ENCODE measurements at places on chromosomes 13 and 19. TPM values are rescaled to one million over a fixed set of nuclear protein-coding genes. Genes with fewer than 3 reads are reported as not detected.
A peak's percentile ranks its signal among the peaks of the same experiment; 100 is the strongest.

The SKA3 gene
- total RNA-seq: 18.5 TPM

DNA sequence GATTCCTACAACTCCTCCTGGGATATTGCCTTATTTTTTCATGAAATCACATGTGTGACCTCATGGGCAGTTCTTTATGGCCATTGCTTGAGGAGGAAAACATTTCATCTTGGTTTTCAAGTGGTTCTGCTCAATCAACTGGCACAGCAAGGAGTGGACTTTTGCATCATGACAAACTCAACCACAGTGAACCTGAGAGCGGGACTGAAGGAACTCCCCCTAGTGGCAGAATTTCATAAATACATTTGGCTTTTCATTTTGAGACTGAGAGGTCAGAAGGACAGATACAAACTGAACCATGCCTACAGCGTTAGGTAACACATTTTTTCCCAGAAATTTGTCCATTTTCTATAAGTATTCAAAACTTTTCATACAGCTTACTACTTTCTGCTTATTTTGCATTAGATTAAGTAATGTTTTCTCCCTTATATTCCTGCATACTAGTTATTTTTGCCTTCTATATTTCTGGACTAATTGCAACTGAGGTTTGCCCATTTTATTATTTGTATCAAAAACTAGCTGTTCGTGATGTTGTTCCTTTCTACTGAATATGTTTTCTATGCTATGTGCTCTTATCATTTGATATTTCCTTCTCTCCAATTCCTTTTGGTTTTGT, 13.4 kb upstream of the SIGLEC12 start:
- no peak for DNase-seq

GRCh38 chr13:19601749-19602725, 31.4 kb upstream of the MPHOSPH8 start:
- DNase-seq: peak; percentile 66

- peak; percentile 86 for DNase-seq
These were observed at the start of gene ZNF610 for GRCh38 chr19:52336117-52336790. Gene ZNF610, plus strand, starts transcription at chr19:52336243. Its CDS starts 12,930 bp downstream, at chr19:52349173.

GRCh38 chr19:10299545-10300458, 9.8 kb downstream of the ZGLP1 start:
- no peak for DNase-seq

DNA sequence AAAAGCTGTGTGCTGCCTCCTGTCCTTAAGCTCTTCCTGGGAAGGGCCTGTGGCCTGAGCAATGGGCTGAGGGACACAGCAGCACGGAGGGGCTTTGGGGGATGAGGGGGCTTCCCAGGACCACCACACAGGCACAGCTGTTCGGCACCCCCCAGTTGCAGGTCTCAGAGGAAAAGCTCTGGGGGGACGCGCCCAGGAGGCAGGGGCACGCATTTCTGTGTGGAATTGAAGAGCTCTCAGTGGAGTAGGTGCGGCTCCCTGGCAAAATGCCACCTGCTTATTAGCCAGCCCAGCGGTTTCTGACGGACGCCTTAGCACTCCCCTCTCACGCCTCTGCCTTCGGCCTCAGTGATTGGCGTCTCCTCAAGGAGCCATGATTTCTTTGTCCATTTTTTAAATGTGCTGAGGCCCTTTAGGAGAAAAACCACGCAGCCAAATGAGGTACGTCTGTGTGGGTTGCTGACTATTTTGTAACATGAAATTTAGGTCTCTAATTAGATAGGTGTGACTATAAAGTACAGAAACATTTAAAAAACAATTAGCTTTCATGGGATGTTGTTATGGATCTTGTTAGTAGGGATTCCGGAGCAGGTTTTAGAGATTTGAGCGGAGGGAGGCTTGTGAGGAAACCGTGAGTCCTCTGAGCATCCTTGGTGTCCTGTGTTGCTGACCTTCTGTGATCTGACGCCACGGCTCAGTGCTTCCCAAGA, 4.0 kb downstream of the MCF2L start:
- DNase-seq: no peak

DNA sequence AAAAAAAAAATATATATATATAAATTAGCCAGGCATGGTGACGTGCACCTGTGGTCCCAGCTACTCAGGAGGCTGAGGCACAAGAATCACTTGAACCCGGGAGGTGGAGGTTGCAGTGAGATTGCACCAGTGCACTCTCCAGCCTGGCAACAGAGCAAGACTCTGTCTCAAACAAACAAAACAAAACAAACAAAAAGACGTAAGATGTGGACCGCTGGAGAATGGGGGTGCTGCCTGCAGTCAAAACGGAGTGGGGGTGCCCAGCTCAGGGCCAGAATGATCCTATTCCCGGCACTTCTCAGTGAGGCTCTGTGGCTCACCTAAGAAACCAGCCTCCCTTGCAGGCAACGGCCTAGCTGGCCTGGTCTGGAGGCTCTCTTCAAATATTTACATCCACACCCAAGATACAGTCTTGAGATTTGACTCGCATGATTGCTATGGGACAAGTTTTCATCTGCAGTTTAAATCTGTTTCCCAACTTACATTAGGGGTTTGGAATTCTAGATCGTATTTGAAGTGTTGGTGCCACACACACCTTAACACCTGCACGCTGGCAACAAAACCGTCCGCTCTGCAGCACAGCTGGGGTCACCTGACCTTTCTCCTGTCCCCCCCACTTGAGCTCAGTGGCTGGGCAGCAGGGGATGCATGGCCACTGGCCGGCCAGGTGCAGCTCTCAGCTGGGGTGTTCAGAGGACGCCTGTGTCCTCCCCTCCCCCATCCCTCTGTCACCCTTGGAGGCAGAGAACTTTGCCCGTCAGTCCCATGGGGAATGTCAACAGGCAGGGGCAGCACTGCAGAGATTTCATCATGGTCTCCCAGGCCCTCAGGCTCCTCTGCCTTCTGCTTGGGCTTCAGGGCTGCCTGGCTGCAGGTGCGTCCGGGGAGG, at the start of gene F7:
F7 (plus strand) TSS at position 760 of the 889 bp plus-strand sequence; CDS start at position 811, 51 bp downstream.
- DNase-seq: no peak

The ZNF615 gene
- 8.4 TPM for total RNA-seq

The ADAMTSL5 gene
- not detected for total RNA-seq

- peak; percentile 98 for DNase-seq
These were observed 48.7 kb downstream of the LYL1 start for GRCh38 chr19:13053761-13054625.

GRCh38 chr13:105329359-105329758, 1206.1 kb downstream of the EFNB2 start:
- DNase-seq: no peak

GRCh38 chr13:22828081-22828480, 352.7 kb upstream of the SGCG start:
- peak; percentile 50 for DNase-seq

- no peak for DNase-seq
These were observed 440.4 kb upstream of the PRR20A start for GRCh38 chr13:56700324-56700723.

DNA sequence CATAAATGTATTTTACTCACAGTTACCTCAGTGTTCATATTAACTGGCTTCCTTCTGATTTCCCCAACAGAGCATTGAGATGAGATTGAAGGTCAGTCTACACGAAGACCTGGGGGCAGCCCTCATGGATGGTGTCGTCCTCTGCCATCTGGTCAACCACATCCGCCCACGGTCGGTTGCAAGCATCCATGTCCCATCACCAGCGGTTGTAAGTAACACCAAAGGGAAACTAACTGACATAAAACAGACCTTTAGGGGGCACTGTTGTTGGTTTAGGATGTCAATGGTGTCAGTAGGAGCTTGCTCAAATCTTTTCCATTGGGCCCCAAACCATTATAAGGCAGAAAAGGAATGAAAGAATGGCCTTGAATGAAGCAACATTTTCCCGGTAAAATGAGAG, 68.2 kb downstream of the ESD start:
- DNase-seq: no peak

GRCh38 chr19:43478323-43478722, 12.9 kb upstream of the LYPD3 start:
- DNase-seq: no peak

- no peak for DNase-seq
These were observed 35.2 kb upstream of the SLC7A10 start for GRCh38 chr19:33260628-33261418.

The WTIP gene
- 82.3 TPM for total RNA-seq

- DNase-seq: peak; percentile 82
These were observed 28.3 kb downstream of the CEBPA start for GRCh38 chr19:33273881-33274662.

GRCh38 chr19:13051557-13052165, 51.0 kb downstream of the LYL1 start:
- DNase-seq: peak; percentile 41

The FAM83E gene
- not detected for total RNA-seq

GRCh38 chr19:31715249-31715945, 366.2 kb upstream of the TSHZ3 start:
- peak; percentile 51 for DNase-seq

The CYP4F22 gene
- not detected for total RNA-seq

- no peak for DNase-seq
These were observed 202.9 kb downstream of the SPRY2 start for GRCh38 chr13:80137994-80138393.

DNA sequence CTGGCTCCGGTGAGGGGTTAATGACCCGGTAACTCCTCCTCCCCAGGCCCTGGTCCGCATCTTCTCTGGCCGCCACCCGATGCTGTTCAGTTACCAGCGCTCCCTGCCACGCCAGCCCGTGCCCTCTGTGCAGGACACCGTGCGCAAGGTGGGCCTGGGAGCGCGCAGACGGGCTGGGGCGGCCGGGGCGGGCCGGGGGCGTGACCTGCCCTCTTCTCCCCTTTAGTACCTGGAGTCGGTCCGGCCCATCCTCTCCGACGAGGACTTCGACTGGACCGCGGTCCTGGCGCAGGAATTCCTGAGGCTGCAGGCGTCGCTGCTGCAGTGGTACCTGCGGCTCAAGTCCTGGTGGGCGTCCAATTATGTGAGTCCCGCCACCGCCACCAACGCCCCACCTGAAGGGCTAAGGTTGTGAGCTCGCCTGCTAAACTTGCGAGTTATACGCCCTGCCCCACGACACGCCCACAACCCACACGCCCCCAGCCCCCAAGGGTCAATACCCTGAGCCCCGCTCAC, 10.4 kb downstream of the CPT1C start:
- DNase-seq: no peak

DNA sequence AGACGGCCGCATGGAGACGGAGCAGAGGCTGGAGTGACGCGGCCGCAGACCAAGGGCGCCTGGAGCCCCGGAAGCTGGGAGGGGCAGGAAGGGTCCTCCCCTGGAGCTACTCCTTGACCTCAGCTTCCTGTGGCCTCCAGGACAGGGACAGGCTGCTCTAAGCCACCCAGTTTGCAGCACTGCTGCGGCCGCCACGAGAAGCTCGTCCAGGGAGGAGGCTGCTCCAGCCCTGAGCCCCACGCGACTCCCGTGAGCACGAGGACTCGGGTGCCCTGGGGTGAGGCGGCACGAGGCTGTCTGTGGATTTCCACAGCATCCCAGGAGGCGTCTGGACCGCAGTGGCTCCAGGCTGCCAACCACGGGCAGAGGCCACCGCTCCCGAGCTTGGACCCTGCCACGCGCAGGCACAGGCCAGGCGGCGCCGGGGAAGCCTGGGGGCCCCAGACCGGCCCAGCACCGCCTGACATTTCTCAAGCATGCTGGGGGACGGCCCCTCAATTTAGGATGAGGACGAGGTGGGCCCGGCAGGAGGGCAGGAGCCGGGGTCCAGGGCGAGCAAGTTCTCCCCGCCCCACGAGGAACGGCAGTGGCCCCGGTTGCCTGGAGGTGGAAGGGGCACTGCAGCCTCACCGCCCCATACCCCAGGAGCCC, 10.7 kb downstream of the SBNO2 start:
- no peak for DNase-seq

DNA sequence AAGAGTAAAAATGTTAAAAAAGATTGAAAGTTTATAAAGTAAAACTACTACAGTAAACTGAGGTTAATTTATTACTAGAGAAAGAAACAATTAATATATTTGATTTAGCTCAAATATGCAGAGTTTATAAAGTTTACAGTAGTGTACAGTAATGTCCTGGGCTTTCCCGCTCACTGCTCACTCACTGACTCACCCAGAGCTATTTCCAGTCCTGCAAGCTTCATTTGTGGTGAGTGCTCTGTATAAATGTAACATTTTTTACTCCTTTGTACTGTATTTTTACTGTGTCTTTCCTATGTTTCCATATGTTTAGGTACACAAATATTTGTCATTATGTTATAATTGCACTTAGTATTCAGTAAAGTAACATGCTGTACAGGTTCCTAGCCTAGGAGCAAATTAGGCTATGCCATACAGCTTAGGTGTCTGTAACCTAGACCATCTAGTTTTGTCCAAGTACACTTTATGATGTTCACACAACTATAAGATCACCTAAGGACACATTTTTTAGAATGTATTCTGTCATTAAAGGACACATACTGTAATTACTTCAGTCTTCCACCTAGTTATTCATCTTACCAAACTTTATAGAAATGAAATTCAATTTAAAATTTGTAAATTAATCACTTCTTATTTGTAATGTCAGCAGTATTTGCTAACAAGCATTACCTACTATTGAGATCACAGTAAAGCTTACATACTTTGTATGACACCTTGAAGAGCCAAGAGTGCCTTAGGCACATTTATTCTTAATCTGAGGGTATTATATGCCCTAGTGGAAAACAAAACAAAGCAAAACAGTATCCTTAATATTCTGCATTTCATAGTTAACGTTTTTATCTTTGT, 683.4 kb downstream of the PCDH9 start:
- DNase-seq: no peak

- DNase-seq: no peak
These were observed 10.0 kb upstream of the CABP5 start for GRCh38 chr19:48053856-48054255.

DNA sequence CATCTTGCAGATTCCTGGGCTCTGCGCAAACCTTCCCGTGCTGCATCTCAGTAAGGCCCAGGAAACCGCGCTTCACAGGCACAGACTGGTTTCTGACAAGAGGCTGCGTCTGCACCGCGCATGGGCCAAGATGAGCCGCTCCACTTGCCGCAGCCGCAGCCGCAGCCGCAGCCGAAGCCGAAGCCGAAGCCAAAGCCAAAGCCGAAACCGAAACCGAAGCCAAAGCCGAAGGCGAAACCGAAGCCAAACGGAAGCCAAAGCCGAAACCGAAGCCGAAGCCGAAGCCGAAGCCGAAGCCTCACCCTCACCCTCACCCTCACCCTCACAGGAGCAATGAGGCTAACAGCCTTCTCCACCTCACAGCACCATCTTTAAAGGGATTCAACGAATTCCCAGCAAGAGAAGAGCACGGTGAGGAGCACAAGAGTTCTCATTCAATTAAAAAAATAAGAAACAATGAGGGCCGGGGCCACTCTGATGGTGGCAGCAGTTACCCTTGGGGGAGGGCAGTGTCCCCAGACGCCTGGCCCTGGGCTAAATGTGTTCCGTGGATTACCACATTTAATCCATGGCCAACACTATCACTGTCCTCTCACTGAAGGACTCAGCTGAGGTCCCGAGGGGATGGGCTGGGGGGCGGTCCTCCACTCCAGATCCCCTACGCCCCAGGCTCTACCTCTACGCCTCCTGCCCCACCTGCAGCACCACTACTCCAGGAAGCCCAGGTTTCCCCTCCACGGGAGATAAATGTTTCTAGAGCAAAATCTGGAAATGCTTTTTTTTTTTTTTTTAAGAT, 29.1 kb downstream of the ZNF787 start:
- DNase-seq: peak; percentile 38

DNA sequence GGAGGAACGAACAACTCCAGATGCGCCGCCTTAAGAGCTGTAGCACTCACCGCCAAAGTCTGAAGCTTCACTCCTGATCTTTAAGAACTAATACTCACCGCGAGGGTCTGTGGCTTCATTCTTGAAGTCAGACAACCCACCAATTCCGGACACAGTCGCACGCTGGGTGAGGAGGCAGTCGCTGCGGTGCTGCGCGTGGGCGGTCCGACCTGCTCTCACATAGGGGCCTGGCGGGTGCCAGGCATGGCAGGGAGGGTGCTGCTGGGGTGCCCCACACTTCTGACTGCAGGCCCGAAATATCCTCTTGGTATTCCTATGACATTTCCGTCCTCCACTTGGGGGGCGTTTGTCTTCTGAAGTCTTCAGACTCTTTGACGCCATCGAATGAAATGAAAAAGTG, 7.4 kb upstream of the MICU2 start:
- DNase-seq: no peak
